Stimulated activated CD8-positive, alpha-beta memory T cell treated with anti-CD3 and anti-CD28 coated beads, Interleukin-4, amount 100 ng/mL, for 24 hours (primary cell): ENCODE measurements at places on chromosomes 2 and 18.

- DNase-seq, result no peak
Observed at GRCh38 chr2:239136762-239137161, 264.1 kb downstream of the HDAC4 start.

DNA sequence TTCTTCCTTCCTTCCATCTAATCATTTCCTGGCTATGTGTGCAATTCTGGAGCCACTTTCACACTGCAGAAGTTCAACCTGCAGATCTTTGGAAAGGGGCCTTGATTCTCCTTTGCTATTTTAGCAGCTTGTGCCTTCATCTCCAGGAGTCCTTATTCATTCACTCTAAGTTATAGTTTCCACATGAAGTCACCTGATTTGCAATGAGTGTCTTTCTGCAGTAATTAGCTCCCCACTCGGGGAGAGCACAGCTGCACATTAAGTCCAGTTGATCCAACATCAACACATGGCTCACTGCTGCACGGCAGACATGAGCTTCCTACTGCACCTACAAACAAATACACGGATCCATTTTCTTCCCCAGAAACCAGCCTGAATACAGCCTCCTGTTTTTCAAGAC is 323.1 kb upstream of the TNP1 start:
- DNase-seq, result no peak

DNA sequence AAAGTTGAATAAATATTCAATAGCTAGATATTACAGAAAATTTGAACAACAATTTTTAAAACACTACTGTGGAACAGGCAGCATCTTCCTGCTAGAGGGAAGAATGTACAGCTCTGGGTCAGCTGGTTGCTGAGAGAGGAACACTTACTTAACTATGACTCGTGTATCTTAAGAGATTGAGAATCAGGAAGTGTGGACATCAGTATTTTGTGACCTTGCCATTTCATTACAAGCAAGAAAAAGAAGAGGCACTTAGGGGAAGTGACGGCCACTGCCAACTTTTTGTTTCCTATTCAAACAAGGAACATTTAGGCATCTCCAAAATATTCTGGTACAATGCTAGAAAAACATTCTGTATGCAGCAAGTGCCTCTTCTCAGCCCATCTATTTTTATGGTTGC is 45.9 kb downstream of the ITPRID2 start:
- no peak for DNase-seq

DNA sequence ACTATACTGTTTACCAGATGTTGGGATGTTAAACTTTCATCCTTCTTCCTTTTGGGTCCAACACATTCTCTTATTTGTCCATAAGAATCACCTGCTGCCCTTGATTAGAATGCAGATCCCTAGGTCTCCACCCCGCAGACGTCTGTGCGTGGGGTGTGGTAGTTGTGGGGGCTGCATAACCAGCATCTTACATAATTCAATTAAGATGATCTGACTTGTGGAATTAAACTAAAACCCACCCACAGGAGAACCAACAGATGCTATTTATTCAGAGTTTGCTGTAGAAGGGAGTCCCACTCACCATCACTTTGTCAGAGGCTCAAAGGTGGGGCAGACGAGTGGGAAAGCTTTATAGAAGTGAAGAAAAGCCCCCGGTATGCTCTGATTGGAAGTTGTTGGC is 1.6 kb upstream of the KLHL23 start:
- DNase-seq, result no peak

GRCh38 chr2:16196687-16197503 is 256.5 kb downstream of the MYCN start:
- DNase-seq, result no peak

DNA sequence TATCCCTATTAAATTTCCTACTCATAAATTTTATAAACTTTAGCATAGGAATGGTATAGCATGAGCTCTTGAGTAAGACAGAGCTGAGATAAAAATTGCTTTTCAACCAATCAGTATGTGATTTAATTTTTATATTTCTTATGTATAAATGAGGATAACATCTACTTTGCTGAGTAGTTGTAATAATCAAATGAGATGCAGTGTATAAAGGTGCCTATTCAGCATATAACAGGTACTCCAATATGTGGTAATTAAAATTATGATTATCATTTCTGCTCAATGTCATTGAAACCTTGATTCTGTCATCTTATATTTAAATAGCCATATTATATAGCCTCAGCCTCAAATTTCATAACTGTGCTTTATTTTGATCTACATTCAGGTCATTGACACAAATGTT is 700.4 kb upstream of the SLC8A1 start:
- no peak for DNase-seq

DNA sequence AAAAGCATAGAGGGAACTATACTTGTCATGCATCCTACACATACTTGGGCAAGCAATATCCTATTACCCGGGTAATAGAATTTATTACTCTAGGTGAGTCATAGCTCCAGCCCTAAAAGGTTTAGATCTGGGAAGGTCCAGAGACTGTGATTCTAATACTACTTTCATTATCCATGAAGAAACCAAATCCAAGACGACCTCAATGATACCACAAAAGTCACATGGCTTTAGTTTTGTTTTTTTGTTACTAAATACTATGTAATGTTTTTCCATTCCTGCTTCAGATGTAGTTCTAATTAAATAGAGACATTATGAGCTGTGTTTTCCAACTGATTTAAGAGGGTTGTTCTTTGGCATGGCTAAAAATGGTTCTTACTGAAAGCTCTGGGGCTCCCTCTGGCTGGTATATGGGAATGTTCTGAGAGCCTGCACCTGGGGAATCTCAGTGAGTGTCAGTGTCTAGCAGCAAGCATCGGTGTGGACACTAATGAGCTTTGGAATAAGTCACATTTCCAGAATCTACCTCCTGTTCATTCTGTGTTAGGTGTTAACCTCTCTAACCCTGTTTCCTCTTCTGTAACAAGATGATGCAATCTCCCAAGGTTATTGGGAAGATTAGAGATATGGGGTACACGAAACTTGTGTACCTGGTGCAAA is 20.5 kb upstream of the IL1RL2 start:
- DNase-seq, result no peak

DNA sequence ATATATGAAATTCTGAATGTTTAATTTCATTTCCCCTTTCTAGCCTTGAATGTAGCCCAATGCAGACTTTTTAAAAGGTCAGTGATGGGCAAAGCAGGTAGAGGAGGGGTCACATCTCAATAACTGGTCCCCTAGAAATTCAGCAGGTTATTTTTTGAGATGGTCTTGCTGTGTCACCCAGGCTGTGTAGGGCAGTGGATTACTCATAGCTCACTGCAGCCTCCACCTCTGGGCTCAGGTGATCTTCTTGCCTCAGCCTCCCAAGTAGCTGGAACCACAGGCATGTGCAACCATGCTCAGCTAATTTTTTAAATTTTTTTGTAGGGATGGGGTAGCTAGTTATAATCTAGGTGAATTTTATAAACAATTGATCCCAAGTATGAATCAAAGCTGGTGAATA is 8.8 kb downstream of the IAH1 start:
- no peak for DNase-seq

- DNase-seq, result no peak
Observed at GRCh38 chr18:60469387-60470100, 97.0 kb upstream of the MC4R start.

GRCh38 chr2:16663121-16663905 is 2.3 kb downstream of the CYRIA start:
- no peak for DNase-seq

GRCh38 chr18:47519277-47519676 is 267.8 kb upstream of the SKOR2 start:
- DNase-seq, result no peak

- DNase-seq, result no peak
Observed at GRCh38 chr18:2909431-2910140, 62.8 kb downstream of the EMILIN2 start.

GRCh38 chr2:101806701-101807100 is 109.2 kb downstream of the MAP4K4 start:
- DNase-seq, result no peak

DNA sequence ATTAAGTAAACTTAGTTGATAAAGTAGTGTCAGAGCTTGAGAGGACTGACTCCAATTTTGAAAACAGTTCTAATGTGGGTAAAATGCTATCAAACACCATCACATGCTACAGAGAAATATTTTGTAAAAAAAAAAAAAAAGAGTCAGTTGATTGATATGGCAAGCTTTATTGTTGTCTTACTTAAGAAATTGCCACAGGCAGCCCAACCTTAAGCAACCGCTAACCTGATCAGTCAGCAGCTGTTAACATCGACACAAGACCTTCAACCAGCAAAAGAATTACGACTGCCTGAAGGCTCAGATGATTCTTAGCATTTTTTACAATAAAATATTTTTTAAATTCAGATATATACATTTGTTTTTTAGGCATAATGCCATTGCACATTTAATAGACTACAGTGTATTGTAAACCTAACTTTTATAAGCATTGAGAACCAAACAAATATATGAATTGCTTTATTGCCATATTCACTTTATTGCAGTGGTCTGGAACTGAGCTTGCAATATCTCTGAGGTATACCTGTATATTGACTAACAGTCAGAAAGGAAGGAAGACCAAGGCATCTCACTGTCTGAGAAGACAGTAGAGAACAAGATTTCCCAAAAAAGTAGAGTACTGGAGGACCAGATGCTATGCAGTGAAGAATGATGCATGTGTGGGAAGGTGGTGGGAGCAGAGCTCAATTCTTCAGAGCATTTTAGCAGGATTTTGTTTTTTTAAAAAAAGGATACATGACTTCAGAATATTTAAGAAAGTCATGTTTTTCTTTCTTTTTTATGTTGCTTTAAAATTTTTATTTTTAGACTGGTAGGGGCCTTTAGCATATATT is 973.8 kb upstream of the GYPC start:
- DNase-seq, result no peak

DNA sequence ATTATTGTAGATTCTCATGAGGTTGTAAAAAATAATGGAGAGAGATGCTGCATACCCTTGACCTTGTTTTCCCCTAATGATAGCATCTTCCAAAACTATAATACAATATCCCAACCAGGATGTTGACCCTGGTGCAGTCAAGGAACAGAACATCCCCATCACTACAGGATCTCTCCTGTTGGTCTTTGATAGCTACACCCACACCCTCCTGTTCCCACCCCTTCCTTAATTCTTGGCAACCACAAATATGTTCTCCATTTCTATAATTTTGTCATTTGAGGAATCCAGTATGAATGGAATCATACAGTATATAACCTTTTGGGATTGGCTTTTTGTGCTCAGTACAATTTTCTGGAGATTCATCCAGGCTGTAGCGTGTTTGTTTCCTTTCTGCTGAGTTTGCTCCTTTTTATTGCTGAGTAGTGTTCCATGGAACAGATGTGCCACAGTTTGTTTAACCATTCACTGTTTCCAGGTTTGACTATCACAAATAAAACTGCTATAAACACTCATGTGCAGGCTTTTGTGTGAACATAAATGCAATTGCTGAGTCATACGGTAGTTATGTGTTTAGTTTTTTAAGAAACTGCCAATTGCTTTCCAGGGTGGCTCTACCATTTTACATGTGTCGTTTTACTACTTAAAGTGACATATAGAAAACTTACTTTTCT is 22.2 kb downstream of the MCFD2 start:
- no peak for DNase-seq

GRCh38 chr2:100321866-100322820 is at the start of gene LONRF2:
LONRF2 (minus strand) TSS chr2:100322501; CDS start chr2:100322093, 408 bp downstream.
- no peak for DNase-seq

DNA sequence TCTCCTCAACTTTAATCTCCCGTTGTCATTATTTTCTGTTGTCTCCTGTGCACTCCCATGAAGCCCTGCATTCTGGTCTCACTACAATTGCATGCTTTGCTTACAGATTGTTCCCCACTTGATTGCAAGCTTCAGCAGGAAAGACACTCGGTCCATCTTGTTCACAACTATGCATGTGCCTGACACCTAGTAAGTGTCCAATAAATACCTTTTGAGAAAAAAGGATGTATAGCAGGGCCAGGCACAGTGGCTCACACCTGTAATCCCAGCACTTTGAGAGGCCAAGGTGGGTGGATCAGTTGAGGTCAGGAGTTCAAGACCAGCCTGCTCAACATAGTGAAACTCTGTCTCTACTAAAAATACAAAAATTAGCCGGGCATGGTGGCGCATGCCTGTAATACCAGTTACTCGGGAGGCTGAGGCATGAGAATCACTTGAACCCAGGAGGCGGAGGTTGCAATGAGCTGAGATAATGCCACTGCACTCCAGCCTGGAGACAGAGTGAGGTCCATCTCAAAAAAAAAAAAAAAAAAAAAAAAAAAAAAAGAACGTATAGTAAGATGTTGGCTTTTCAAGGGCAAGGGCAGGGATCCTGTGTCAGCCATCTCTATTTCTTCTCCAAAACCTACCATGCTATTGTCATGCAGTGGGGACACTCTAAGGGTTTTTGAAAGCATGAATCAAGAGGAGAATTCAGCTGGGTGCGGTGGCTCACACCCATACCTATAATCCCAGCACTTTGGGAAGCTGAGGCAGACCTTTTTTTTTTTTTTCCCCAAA is 338.3 kb downstream of the MYCN start:
- DNase-seq, result no peak

GRCh38 chr2:102000813-102001766 is 9.3 kb downstream of the IL1R2 start:
- no peak for DNase-seq

GRCh38 chr2:209663139-209663538 is 108.5 kb upstream of the UNC80 start:
- DNase-seq, result no peak

DNA sequence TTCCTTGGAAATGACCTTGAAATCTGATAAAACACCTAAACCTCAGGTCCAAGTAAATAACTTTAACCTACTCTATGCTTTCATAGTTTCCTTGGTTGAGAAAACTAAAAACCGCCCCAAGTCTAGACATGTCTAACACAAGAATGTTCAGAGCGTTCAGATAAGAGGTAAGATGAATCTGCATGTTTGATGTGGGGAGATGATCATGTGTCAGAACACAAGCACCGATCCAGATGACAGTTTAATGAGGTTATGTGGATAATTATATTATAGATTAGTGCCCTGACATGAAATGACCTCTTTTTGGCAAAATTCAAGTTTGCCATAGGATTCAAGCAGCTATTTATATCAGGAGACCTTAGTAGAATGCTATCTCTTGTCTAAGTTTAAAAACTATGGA is 729.8 kb upstream of the SOX11 start:
- no peak for DNase-seq

DNA sequence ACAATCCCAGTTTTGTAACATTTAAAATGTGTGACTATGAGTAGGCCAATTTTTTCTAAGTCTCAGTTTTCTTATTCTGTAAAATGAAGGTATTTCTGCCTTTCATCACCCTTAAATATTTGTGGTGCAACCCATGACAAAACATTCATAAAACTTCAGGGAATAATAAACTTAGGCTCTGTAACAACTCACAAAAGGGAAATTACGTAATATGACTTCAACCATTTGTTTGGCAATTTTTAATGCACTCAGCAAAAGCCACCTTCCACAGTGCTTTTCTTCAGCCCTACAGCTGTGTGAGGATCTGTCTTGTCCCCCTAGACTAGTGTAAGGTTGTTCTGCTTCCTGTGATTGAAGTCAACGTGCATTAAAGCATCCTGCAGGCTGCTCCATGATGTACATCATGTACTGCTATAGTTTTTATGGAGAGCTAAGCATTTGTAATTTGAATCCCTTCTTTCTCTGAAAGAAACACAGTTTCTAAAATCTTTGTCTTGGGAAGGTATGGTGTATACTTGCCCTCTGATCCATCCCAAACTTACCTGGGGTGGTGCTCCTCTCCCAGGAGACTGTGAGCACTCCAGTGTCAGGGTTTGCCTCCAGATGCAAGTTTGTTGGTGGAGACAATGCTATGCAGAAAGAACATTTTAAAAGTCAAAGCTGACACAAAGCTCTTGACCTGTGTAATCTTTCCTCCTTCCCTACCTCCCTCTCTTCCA is 39.1 kb downstream of the FN1 start:
- DNase-seq, result no peak

- DNase-seq, result no peak
Observed at GRCh38 chr18:6644836-6645627, 84.5 kb upstream of the ARHGAP28 start.

- no peak for DNase-seq
Observed at GRCh38 chr2:162424816-162425215, 80.9 kb downstream of the GCA start.
